ENCODE measurements at places on chromosomes 6 and 20. TPM values are rescaled to one million over a fixed set of nuclear protein-coding genes. Genes with fewer than 3 reads are reported as not detected.

HCRTR2 gene
- total RNA-seq, result not detected

IP6K3 gene
- total RNA-seq, result not detected

LST1 gene
- total RNA-seq, result 11.1 TPM

CNR1 gene
- total RNA-seq, result not detected

SRXN1 gene
- total RNA-seq, result 13.5 TPM

DDO gene
- not detected for total RNA-seq

OTOR gene
- not detected for total RNA-seq

MAS1 gene
- total RNA-seq, result not detected

UBE2C gene
- 230 TPM for total RNA-seq

ROS1 gene
- not detected for total RNA-seq

MOCS1 gene
- total RNA-seq, result 6.4 TPM

GRM1 gene
- not detected for total RNA-seq

SLC2A10 gene
- not detected for total RNA-seq

SLC17A3 gene
- total RNA-seq, result 0.21 TPM

OR2H1 gene
- total RNA-seq, result not detected

RBPJL gene
- total RNA-seq, result not detected

TMEM217 gene
- total RNA-seq, result 2.5 TPM

CFAP206 gene
- not detected for total RNA-seq

HLA-DPA1 gene
- total RNA-seq, result 11.5 TPM

SLC17A9 gene
- total RNA-seq, result 16.2 TPM

ULBP1 gene
- total RNA-seq, result 5.0 TPM

All from activated CD4-positive, alpha-beta T cell treated with anti-CD3 and anti-CD28 coated beads for 36 hours (primary cell).